ENCODE measurements at places on chromosomes 11 and 22.

- DNase-seq: peak; percentile 28
These were observed 7.3 kb downstream of the SLC15A3 start for GRCh38 chr11:60944490-60945294.

DNA sequence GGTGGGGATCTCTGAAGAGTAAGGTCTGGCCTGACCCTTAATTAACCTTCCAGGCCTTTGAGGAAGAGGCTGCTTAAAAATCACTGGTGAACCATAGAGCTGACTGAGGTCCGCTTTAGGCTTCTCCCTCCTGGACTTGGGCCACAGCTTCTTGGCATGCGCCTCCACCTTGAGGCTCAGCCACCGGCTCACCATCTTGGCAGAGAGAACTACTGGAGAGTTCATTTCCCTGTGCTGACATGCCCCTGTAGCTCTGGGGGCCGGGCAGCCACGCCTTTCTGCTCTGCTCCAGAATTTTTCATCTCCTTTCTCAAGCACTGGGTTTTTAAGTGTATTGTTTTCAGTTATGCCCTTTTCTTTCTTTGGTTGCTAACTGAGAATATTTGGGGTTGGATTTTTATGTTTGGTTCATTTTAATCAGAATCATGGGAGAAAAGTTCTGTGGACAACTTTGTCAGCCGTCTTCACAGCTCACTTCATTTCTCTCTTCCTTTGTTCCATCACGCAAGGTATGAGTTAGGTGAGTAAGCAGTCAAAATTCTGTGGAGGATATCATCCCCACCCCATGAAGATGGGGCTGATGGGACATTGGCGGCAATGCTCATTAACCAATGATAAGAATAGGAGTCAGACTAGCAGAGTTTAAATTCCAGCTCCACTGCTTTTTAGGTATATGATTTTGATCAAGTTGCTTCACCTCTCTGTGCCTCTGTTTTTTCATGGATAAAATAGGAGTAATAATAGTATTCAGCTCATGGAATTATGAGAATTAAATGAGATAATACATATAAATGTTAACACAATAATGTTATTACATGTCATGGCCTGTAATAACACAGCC is 103.9 kb downstream of the DBX1 start:
- no peak for DNase-seq

DNA sequence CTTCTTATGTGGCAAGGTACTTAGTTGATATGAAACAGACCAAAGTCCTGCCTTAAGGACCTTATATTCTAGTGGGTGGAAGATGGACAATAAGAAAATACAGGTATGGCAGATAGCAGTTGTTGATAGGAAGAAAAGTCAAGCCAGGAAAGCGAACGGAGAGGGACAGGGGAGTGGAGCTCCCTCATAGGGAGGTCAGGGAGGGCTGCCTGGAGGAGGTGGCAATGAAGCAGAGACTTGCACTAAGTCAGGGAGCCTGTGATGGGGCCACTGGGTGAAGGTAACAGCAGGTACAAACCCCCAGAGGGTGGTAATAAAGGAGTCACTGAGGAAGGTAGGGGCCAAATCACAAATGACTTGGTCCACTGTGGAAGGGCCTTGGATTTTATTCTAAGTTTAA is 65.3 kb downstream of the ABTB2 start:
- no peak for DNase-seq

DNA sequence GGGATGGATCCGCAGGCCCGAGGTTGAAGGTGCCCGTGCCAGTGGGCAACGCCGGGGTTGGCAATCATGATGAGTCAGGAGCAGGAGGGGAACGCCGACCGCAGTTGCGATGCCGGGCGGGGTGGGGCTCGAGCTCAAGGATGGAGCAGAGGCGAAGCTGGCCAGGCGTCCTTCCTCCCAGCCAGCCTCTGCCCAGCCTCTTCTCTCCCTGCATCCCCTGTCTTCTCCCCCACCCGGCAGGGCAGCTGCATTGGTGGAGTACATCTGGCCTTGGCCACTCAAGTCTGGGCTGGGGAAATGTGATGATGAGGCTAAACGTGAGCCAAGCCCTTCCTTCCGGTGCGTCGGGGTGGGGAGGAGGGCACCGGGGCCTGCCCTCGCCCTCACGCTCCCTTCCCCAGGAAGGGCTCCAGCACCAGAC is 3.9 kb downstream of the IFITM10 start:
- DNase-seq: no peak

DNA sequence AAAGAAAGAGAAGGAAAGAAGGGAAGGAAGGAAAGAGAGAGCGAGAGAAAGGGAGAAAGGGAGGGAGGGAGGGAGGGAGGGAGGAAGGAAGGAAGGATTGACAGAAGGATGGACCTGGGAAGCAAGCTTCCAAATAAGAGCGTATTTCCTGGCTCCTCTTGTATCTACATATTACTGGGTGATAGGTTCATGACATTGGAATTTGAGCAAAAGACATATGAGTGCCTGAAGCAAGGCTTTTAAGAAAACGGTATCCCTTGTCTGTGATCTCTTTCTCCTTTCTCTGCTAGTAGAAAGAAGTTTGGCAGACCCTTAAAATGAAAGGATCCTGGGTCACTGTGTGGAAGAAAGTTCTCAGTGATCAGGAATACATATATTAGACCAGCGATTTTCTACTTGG is 932.2 kb upstream of the CCDC90B start:
- DNase-seq: no peak

Measured in Jurkat, Clone E6-1 (cell line).